Breast epithelium (tissue), 4 donors: ENCODE measurements at places on chromosomes 12 and 14.

- no peaks in the 10 kb centered on the region for H3K4me1 ChIP-seq
- DNase-seq = no peak
- H3K36me3 ChIP-seq = no peaks in the 10 kb centered on the region
- no peak overlapping the region for H3K27ac ChIP-seq
- H3K4me3 ChIP-seq = no peak overlapping the region
These were observed 169.2 kb upstream of the HMGA2 start for GRCh38 chr12:65655074-65655493.

DNA sequence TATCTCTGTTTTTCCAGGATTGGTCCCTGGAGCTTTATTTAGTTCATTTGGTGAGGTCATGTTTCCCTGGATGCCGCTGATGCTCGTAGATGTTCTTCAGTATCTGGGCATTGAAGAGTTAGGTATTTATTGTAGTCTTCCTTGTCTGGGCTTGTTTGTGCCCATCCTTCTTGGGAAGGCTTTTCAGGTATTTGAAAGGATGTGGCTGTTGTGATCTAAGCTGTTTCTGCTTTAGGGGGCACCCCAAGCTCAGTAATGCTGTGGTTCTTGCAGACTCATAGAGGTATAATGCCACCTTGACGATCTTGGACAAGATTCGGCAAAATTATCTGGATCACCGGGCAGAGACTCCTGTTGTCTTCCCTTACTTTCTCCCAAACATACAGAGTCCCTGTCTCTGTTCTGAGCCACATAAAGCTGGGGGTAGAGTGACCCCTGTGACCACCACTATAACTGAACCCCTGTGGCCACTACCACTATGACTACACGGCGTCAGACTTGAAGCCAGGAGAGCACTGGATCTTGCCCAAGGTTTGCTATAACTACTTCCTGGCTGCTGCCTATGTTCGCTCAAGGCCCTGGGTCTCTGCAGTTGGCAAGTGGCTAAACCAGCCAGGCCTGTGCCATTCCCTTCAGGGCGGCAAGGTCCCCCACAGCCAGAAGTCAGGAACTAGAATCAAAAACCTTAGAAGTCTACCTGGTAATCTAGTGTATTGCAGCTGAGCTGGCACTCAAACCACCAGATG lies 40.9 kb downstream of the FGD4 start:
- H3K4me3 ChIP-seq = no peak overlapping the region
- no peak for DNase-seq
- no peaks in the 10 kb centered on the region for H3K36me3 ChIP-seq

GRCh38 chr14:64707661-64708060 lies 3.4 kb downstream of the PLEKHG3 start:
- H3K27me3 ChIP-seq = no peaks in the 10 kb centered on the region
- no peak overlapping the region for H3K4me3 ChIP-seq
- H3K36me3 ChIP-seq = no peaks in the 10 kb centered on the region
- DNase-seq = no peak

DNA sequence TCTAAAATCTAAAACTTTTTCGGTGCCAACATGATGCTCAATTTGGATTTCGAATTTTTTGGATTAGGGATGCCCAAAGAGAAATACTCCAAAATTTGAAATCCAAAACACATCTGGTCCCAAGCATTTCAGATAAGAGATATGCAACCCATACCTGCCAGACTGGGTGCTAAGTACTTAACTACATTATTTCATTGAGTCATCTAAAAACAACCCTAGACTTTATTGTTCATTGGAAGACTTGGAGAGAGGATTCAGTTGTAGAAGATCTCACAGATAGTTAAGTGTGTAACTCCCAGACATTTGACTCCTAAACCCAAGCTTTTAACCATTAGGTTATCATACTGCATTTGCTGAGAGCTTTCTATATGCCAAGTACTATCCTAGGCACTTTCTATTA lies 102.2 kb downstream of the BCAT1 start:
- no peak overlapping the region for H3K27ac ChIP-seq
- DNase-seq = no peak

DNA sequence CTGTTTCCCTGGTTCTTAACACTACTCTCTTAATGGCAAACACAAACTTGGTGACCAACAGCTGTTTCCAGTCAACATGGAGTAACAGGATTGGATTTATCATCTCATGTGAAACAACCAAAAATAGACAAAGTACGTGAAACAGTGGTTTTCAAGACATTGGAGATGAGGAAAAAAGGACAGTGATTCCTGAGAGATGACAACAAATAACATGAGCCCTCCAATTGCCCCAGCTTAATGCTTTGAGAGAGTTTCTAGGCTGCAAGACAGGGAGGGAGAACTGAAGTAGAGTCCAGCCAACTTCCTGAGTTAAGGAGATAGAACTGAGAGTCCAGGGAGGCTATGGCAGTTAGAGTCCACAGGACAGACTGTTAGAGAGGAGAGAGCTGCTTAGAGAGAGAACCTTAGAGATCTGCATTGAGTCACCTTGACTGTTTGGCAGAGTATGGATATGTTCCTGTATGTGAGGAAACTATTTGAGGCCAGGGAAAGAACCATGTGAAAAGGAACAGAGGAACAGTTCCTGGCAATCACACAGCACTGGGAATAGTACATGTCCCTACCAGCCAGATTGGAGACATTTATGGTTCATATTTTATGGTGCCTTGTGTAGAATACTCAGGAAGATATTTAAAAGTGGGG lies 106.4 kb downstream of the PCNX1 start:
- H3K36me3 ChIP-seq = no peaks in the 10 kb centered on the region
- H3K27ac ChIP-seq = no peak overlapping the region
- no peak overlapping the region for H3K4me3 ChIP-seq
- DNase-seq = no peak
- no peaks in the 10 kb centered on the region for H3K27me3 ChIP-seq
